ENCODE measurements at places on chromosomes 13 and 19. TPM values are rescaled to one million over a fixed set of nuclear protein-coding genes. Genes with fewer than 3 reads are reported as not detected.

GRCh38 chr13:51158365-51158764 lies 47.3 kb upstream of the C13orf42 start:
- H3K4me1 ChIP-seq = no peaks in the 10 kb centered on the region
- H3K36me3 ChIP-seq = no peaks in the 10 kb centered on the region
- no peaks in the 10 kb centered on the region for H3K27me3 ChIP-seq
- DNase-seq = no peak

PPP1R37 gene
- 6.7 TPM for total RNA-seq

DNA sequence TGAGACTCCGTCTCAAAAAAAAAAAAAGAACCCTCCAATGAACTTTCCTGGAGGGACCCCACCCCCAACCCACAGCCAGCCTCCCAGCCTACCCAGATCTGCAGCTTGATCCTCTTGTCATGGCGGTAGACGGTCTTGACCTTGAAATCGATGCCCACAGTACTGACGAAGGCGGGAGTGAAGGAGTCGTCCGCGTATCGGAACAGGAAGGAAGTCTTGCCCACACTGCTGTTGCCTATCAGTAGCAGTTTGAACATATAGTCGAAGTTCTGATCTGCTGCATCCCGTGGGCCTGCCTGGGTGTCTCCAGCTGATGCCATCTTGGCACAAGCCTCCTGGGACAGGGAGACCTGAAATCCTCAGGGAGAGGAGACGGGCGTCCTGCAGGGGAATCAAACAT lies 2.4 kb downstream of the RAB3D start:
- H3K4me3 ChIP-seq = no peak overlapping the region
- no peak overlapping the region for H3K27ac ChIP-seq
- DNase-seq = no peak
- no peaks in the 10 kb centered on the region for H3K36me3 ChIP-seq

ADGRE1 gene
- total RNA-seq = 0.21 TPM

GRCh38 chr13:82947191-82947621 lies 935.1 kb downstream of the SLITRK1 start:
- no peak for DNase-seq
- no peak overlapping the region for H3K4me3 ChIP-seq
- H3K27me3 ChIP-seq = no peaks in the 10 kb centered on the region
- H3K4me1 ChIP-seq = no peaks in the 10 kb centered on the region
- H3K36me3 ChIP-seq = no peaks in the 10 kb centered on the region
- no peak overlapping the region for H3K27ac ChIP-seq

IZUMO1 gene
- total RNA-seq = not detected

Measured in uterus (tissue), 4 donors.